AG04450 (cell line): ENCODE measurements at places on chromosomes 5 and 9.

DNA sequence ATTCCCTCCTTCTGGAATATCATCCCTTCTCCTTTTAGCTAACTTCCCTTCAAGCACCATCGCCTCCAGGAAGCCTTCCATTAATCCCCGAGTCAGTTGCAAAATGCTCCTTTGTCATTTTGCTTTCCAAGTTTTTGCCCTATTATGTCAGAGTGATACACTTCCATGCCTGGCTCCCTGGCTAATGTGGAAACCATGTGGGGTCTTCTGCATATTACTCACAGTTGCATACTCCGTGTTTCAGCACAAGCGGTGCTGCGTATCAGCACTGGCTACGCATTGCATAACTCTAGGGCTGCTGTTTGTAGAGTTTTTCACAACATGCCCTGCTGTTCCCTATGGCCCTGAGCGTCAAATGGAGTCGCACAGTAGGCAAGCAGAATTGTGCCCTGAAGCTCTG is 1.9 kb downstream of the TEX53 start:
- peak; percentile 27 for DNase-seq

DNA sequence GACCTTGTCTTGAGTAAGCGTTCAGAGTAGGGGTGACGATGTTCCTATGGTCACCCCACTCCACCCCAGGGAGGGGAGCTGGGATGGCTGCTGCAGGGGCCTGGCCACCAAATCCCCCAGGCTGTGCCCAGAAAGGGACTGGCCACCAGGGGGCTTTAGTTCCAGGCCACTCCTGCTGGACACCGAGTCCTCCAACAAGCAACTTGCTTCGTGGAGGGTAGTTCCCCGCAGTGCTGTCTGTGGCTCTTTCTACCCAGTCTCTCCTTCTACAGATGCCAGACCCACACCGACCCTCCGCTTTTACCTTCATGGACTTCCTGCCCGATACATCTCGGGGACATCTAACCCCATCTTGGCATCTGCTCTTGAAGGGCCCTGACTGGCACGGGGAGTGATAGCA is 35.7 kb upstream of the GABRP start:
- no peak for DNase-seq

- no peak for DNase-seq
Observed at GRCh38 chr5:140220032-140220697, 45.2 kb downstream of the CYSTM1 start.

DNA sequence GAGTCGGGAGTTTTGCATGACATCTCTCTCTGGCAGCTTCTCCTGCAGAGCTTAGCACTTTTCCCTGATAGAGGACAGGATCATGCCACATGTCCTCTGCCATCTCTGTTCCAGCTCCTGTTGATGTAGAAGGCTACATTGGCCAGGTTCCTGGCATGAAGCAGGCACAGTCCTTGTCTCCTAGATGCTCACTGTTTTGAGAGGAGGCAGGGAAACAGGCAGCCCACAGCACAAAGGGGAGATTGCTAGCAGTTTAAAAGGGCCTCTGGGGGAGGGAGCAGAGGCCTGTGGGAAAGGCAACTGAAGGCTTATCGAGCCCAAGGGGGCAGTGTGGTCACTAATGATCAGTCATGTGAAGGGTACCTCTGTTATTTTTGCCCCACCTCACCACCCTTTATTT is 10.7 kb downstream of the ARHGAP26 start:
- no peak for DNase-seq

GRCh38 chr5:53479590-53480415 is 626 bp upstream of the FST start:
- no peak for DNase-seq
